ENCODE measurements at places on chromosomes 5 and 9. TPM values are rescaled to one million over a fixed set of nuclear protein-coding genes. Genes with fewer than 3 reads are reported as not detected.

GRCh38 chr5:111859533-111860270 lies 102.7 kb upstream of the NREP start:
- peak; percentile 92 for DNase-seq

- peak; percentile 81 for DNase-seq
Measured at GRCh38 chr5:43772764-43773477, 169.9 kb downstream of the NNT start.

DNA sequence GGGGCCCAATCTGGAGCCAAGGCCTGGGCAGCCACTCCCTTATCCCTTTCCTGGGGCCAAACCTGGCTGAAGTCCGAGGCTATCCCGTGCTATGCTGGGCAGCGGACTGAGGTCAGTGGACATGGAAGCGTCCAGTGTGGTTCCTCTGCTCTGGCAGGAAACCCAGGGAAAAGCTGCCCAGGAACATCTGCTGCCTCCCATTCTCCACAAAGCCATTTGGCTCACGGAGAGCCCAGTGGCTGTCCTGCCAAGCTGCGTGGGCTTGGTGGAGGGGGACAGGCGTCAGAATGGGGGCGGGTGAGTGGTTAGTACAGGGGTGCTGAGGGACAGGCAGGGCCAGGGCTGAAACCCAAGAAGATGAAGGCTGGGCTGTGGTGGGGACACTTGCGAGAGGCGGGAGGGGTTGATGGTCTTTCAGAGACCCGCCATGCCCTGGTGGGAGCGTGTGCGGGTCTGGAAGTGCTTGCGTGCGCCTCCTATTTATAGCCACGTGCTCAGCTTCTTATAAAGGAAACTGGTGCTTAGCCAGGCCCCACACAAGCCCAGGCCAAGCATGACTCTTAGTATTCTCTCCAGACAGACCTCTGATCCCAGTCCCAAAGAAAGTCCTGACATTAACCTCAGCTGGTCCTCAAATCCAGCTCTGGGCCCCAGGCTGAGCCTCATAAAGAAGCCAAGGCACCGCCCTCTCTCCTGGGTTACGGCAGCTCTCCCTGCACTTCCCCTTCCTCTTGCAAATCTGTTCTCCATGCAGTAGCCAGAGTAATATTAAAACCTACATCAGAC lies 9.4 kb upstream of the SLC6A7 start:
- DNase-seq: no peak

- no peak for DNase-seq
Measured at GRCh38 chr5:90793183-90793582, 234.6 kb downstream of the ADGRV1 start.

GRCh38 chr5:126277762-126278161 lies 145.4 kb upstream of the GRAMD2B start:
- no peak for DNase-seq

DNA sequence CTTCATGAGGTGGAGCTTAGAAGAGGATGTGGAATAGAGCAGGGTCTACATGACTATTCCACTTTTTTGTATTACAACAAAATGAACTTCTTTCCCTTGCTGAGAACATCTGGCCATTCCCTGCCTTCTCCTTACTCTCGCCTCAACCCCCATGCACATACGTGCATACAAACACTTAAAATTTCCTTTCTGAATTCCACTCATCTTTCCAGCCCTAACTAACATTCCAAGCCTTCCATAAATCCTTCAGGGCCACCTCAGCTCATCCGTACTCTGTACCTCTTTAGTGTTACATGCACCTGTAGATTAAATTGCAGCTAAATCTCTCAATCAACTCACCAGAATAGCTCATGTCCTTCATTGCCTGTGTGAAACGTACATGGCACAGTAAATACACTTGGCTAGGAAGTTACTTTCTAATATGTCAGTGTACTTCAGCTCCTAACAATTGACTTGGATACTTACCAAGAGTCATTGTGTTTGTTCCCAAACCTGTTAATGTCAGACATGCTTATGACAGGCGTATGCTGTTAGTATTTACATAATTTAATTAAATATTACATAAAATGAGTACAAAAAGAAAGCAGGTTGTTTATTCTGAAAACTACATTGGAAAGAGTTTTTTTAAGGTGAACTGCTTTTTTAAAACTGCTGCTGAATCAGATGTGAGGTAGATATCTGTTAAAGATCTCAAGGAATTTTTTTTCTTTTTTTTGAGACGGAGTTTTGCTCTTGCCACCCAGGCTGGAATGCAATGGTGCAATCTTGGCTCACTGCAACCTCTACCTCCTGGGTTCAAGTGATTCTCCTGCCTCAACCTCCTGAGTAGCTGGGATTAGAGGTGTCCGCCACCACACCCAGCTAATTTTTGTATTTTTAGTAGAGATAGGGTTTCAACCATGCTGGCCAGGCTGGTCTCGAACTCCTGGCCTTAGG lies 55.7 kb downstream of the GLIS3 start:
- DNase-seq: no peak

GRCh38 chr5:159053216-159053615 lies 46.5 kb downstream of the EBF1 start:
- no peak for DNase-seq

DNA sequence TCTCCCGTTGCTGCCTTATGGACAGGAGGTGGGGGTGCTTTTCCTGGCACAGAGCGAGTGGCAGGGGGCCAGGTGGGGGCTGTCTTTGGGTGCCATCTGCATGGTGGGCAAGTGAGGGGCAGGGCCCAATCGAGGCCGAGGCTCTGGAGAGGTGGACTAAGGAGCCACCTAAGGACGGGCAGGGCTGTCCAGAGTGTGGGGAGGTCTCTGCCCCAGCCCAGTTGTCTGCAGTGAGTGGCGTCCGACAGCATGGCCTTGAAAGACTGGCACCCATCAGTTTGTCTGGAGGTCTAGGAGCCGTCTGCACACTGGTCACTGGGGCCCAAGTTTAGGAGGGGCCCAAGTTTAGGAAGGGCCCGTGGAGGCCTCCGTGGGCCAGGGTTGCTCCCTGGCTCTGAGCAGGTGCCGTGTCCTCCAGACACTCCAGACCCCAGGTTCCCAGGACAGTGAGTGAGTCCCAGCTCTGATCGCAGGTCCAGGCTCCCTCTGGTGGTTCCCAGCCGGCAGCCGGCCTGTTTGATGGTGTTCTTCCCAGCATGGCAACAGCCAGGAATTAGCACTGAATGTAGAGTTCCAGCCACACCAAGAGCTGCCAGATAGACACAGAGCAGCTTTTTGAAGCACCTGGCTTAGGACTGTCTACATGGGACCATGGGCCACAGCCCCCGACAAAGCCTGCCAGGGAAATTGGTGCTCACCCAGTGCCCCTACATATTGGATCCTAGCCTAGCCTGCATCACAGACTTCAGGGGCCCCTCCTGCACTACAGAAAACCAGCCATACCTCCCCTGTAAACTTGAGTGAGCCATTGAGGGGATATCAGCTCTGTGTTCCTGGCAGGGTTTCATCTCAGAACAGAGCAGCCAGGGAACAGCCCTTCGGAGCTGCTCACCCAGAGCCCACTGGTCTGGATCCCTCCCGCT lies 120.9 kb downstream of the WNK2 start:
- peak; percentile 24 for DNase-seq

DNA sequence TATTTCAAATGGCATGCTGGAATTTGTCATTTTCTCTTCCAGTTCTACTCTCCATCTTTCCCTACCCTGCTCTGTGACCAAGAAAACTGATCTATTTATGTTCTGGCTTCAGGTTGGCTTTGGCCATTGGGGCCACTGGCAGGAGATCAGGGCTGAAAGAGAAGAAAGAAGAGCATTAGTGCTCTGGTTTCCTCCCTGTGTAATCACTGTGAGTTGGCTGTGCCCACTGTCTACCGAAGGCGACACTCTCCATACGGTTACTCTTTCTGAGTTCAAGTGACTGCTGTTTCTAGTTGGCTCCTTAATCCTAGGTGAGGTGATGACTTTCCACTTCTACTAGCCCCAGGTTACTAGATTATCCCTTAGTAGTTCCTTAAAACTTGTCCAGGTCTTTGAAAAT lies 372.6 kb downstream of the PRELID2 start:
- DNase-seq: no peak

F2R gene
- total RNA-seq: 2.0 TPM

SLC6A19 gene
- total RNA-seq: not detected

SLC25A25 gene
- total RNA-seq: 12.6 TPM

VCAN gene
- total RNA-seq: 7.8 TPM
